Pancreas (tissue), 10 donors: ENCODE measurements at places on chromosomes 12 and 14. TPM values are rescaled to one million over a fixed set of nuclear protein-coding genes. Genes with fewer than 3 reads are reported as not detected.

KLHL33 gene
- 0.29 TPM for total RNA-seq

NRL gene
- total RNA-seq, result 0.79 TPM

NTN4 gene
- total RNA-seq, result 20.0 TPM

MGAT4C gene
- total RNA-seq, result 0.37 TPM

LIN7A gene
- 0.79 TPM for total RNA-seq

ADAM21 gene
- total RNA-seq, result 0.09 TPM

TAS2R42 gene
- total RNA-seq, result not detected

RHOJ gene
- 1.9 TPM for total RNA-seq

GYS2 gene
- not detected for total RNA-seq

GRIP1 gene
- 4.3 TPM for total RNA-seq

GRCh38 chr12:89571491-89572195 lies 45.8 kb upstream of the POC1B start:
- DNase-seq, result no peak

DNA sequence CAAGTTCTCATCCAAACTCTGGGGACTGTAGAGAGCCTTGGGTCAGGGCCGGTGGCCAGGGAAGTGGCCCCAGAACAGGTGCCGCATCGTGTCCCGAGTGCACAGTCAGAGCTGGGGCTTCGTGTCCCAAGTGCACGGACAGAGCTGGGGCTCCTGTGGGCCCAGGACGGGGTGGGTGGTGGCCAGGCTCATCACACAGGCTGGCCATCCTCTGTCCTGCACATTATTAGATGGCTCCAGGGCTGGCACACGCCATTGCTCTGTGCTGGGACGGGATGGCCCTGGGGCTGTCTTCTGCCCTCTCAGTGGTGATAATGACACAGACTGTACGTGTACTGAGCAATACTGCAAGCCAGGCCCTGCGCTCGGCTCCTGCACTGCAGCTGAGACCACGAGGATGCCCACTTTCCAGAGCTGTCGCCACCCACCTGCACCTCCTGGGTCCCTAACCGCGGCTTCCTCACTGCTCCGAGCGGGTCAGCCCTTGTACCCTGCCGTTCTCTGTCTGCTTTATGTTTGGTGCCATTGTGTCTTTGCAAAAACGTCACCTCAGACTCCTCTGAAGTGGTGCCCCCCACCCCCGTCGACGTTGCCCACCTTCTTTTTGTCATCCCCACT lies 1.9 kb downstream of the FBRSL1 start:
- no peak for DNase-seq

DNA sequence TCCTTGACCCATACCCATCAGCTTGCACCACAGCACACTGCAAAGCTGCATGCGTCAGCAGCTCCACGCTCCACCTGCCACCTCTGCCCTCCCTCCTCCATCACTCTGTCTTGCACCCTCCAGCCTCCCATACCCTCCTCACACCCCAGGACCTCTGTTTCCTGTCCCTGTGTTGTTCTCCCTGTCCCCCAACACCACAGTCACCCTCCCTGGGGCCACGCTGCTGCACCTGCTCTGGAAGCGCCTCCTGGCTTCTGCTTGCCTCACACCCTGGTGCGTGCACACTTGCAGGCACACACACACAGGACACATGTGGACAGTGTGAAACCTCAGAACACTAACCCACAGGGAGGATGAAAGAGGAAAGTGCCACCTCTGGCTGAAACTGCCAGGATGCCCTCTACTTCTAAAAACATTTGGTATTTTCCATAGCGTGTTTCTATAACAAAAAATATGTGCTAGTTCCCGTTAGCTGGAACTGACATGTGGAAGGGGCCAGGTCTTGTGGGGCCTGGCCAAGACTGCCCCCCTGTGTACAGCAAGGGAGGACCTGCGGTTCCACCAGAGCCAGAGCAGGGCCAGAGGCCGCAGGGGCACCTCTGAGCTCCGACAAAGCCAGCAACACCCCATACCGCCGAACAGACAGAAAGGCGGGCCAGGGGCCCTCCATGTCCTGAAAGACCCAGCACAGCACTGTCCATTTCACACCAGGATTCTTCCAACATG lies 10.0 kb downstream of the BRF1 start:
- no peak for DNase-seq

GRCh38 chr14:103332143-103332919 lies 1.7 kb upstream of the EIF5 start:
- DNase-seq, result no peak

- no peak for DNase-seq
Observed at GRCh38 chr12:132661972-132662371, 25.2 kb downstream of the POLE start.

DNA sequence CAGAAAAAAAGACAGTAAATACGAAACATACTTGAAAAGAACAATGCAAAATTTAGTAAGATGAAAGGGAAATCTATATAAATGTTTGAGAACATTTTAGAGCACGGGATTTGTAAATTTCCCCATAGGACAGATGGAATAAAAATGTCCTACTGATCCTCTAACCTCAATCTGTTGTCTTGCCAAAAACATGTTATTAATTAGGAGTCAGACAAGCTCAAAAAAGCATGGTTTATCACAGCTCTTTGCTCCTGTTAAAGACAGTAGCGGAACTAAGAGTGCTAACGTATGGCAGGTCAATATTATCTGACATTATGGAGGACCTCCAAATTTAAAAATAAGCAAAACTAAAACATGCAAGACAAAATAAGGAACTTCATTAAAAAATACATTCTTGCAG lies 12.9 kb downstream of the GMFB start:
- DNase-seq, result no peak

DNA sequence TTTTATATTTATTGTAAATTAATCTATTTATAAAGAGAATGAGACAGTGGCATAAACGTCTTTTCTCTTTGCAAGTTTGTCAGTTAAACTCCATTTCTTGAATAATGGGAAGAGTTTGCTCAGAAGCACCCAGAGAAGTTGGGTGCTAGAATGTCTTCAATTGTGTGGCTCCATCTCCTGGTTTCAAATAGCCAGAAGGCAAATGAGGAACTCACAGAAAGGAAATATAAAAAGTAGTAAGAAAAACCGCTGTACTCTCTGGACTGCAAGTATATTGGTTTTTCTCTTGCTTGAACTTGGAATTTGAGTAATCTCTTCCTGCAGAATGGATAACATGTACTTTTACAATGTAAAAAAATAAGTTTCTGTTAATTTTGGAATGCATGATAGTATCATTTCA lies 217.5 kb downstream of the DPY19L2 start:
- no peak for DNase-seq

GRCh38 chr14:75978249-75978731 lies 3.5 kb downstream of the TGFB3 start:
- no peak for DNase-seq

- no peak for DNase-seq
Observed at GRCh38 chr12:2311020-2311778, 258.4 kb downstream of the CACNA1C start.

DNA sequence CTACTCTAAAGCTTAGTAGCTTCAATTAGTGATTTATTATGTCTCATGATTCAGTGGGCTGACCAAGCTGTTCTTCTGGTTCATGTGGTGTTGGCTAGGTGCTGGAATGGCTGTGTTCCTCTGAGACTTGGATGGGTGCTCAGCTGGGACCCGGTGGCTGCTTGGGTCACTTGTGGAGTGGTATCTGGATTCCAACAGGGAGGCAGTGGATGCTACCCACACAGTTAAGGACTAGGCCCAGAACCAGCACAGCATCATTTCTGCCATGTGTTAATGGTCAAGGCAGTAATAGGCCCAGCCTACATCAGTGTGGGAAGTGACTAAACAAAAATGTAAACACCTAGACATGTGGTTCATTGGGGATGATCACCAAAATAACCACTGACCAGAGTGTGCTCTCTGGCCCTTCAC lies 72.2 kb downstream of the FGD4 start:
- DNase-seq, result no peak

DNA sequence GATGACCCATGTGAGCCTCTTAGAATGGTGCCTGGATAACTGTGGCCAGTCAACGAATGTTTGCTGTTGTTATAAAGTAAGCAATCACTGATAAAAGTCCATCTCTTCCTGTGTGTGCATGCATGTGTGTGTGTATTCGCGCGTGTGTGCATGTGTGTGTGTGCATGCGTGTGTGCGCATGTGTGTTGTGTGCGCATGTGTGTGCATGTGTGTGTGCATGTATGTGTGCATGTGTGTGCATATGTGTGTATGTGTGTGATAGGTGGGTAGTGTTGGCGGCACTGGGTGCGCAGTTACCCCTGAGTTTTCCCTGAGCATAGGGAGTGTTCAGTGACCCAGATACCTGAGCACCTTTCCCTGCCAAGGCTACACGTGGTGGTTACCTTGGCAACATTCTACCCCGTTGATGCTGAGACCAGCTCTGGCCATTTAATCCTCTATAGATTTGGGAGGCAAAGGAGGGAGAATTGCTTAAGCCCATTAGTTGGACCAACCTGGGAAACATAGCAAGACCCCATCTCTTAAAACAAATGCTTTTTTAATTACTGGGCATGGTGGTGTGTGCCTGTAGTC lies 137.8 kb downstream of the SLC15A4 start:
- DNase-seq, result no peak

GRCh38 chr12:45637706-45638105 lies 91.8 kb upstream of the ARID2 start:
- DNase-seq, result no peak

DNA sequence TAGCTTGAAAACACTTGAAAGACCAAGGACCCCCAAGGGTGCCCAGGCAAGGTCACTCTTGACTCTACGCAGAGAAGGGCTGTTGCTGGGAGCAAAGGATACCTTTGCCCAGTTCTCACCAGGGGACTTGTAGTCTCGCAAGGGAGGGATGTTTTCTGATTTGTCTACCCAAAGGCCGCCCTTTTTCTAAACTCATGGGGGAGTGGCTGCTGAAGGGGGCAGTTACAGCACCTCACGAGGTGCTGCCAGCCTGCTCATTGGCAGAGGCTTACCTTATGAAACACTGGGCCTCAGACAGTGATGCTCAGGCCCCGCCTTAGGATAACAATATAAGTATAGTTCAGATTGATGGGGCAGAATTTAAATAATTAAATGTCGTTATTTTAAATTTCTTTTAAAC lies 107.0 kb downstream of the ETV6 start:
- DNase-seq, result no peak

DNA sequence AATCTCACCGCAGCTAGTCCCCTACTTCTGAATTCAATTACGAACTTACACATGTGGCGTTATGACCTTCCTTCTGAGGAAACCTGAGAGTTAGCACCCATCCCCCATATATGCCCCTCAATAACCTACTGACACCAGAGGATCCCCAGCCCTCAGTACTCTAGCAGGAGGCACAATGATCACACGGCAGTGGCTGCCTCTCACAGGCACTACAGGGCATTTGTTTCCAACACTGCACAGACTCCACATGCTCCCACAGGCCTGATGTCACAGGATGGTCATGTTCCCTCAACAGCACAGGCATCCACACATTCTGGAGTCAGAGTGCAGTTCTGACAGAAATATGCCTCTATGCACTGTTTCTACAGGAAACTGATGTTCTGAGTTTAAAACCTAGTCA lies 17.4 kb downstream of the PPP1CC start:
- no peak for DNase-seq

DNA sequence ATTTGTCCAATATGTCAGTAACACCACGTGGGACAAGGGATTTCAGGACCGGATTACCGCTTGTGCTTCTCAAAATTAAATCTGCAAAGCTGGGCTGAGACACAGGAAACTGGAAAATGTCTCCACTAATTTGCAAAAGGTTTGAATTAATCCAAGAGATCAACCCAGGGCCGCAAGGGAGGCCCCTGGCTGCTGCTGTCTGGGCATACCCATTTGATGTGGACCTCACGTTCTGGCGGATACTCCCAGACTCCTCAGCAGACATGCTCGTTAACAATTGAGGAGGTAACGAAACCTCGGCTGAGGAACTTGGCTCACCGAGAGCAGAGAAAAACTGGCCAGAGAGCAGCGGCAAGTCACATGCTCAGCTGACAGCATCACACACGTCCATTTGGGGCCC lies 180.6 kb downstream of the SLC15A4 start:
- DNase-seq, result no peak

DNA sequence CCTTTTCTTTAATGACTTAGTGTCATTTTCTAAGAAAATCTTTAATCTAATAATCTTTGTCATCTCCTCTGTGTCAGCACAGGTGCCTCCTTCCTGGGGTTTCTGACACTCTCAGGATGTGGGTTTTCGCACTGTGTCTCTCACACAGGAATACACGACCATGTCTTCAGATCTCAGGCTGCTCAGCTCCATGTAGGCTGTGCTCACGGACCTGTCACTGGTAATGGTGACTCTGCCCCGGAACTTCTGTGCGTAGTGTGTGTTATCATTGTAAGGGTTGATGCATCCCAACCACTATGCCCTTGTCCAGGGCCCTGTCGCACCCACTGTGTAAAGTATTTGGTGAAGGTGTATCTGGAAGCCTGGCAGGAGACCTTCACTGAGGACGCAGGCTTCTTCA lies 647.8 kb downstream of the TMEM121 start:
- no peak for DNase-seq

DNA sequence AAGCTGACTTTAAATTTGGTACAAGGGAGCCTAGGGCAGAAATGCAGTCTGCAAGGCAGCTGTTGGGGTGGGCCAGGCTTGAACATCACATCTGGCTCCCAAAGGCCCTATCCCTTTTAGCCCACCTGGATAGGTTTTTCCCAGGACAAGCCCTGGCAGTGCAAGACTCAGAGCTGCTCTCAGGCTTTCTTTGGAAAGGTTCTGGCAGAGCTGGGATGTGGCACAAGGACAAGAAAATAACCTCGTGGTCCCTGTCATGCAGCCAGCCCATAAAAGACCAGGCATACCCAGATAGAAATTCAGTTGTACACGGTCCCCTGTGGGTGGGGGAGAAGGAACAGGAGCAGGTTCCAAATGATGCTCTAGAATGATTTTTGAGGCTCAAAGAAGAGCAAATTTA lies 206.9 kb downstream of the TTC7B start:
- DNase-seq, result no peak

DNA sequence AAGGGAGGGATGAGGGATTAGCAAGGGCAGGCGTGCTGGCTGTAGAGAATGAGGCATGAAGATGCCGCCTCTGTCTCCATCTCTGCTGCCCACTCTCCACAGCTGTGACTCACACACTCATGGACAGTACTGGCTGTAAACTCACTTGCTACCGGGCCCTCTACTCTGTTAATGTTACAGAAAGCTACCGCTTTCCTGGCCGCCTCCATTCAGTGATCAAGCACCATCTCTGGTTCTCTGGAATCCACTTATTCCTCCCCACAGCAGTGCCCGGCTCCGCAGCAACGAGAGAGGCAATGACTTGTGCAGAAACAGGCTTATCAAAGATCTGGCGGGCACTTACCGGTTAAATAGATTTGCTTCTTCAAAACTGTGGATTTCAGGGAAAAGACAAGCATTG lies 34.8 kb downstream of the AMN start:
- no peak for DNase-seq

GRCh38 chr14:68685419-68686204 lies 107.3 kb downstream of the ZFP36L1 start:
- DNase-seq, result peak; percentile 62
